Breast epithelium (tissue), 4 donors: ENCODE measurements at places on chromosomes 13 and 19.

- DNase-seq = no peak
Measured at GRCh38 chr13:98476106-98476505, 100.8 kb downstream of the STK24 start.

GRCh38 chr19:51742789-51743188 is 8.9 kb downstream of the FPR1 start:
- DNase-seq = no peak

GRCh38 chr19:50843205-50843604 is 9.8 kb upstream of the KLK15 start:
- DNase-seq = no peak

- no peak for DNase-seq
Measured at GRCh38 chr13:46975173-46975572, 78.3 kb upstream of the HTR2A start.

DNA sequence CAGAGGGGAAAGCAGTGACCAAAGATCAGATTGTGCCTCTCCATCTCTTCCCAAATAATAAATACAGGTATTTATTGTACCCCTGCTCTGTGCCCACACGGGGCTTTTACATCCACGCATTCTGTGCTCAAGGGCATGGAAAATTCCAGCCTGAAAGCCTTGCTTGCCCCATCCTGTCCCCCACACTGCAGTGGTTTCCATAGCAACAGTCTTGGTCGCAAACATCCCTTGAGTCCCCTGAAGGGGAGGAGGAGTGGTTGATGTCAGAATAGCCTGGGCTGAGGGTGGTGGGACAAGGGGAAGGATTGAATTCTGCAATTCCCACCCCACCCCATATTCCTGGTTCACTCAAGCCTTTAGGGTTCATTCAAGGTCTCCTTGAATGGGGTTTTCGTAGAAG is 41.0 kb upstream of the USP29 start:
- DNase-seq = no peak

DNA sequence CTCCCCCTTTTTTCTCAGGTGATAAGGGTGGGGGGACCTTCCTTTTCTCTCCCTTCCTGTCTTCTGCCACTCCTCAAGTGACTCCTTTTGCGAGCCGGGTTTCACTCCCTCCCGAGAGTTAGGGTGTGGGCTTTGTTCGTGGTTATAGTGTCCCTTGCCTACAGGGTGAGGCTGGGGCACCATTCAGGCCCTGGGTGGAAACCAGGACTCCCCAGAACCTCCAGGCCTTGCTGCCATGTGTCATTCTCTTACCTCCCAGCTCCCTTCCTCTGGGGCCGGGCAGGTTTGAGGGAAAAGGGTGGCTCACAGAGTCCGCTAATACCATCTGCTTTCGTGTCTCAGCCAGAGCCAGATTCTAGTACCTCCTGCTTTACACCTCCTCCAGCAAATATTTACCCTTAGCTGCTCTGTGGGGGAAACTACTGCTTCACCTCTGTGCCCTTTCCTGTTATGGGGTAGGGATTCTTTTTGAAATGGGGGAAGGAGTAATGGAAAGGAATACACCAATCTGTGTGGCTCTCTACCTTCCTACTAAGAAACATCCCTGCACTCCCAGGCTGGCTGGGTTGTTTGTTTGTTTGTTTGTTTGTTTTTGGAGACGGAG is 2.8 kb downstream of the ACTN4 start:
- no peak for DNase-seq

GRCh38 chr13:112819816-112820215 is 130.0 kb downstream of the ATP11A start:
- DNase-seq = no peak

DNA sequence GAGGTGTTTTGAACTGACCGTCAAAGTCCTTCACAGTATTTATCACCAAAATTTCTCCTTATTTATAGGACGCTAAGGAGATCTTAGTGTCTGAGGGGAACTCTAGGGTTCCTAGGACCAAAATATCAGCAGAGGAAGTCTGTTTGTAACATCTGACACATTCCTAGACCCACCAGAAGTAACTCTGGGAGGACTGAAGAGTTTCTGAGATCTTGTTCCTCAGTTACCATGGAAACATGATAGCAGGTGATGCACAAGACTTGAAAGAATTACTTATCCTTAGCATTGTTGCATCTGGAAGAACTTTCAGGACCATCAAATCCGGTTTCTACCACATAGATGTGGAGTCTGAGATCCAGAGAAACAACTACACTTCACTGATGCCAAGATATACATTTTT is 164.6 kb downstream of the IER2 start:
- no peak for DNase-seq

GRCh38 chr13:57784633-57785032 is 153.1 kb downstream of the PCDH17 start:
- no peak for DNase-seq
